ENCODE measurements at places on chromosomes 4 and X.

DNA sequence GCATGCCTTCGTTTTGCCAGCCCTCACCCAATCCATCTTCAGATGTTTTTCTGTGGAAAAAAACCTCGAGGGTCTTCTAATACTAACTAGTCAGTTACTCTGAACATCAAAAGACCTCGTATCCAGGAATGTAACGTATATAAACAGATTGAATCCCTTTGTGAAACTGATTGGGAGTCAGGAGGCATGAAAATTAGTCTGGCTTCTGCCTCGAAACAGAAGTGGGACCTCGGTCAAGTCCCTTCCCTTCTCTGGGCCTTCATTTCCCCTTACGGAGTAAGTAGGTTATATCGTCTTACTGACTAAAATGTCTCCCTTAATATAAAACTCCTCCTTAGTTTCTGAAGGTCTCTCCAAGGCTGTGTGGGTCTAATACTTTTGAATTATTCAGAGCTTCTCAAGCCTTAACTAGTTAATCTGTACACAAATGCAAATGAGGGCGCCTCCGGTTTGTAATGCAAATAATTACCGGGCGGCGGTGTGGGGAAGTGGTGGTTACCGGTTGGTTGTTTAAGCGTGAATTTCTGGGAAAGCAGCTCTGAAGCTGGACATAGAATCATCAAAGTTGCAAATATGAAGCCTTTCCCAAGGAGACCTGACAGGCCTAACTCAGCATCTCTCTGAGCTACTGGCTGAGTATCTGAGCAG, 11.4 kb upstream of the NKRF start:
- DNase-seq: no peak

DNA sequence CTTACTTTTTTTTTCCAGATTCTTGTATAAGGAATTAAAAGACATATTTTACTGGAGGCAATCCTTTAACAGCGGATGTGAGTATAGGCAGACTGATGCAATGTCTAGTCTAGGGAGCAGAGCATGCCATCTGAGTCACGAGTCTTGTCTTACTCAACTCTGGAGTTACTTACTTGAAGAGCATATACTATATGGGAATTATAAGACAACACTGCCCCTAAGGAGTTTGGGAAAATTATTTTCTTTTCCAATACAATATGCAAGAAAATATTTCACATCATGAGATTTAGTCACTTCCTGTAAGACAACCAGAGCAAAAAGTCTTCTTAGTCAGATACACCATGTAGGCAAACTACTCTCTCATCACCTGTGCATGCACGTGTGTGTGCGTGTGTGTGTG, 537.3 kb upstream of the FTHL17 start:
- no peak for DNase-seq

DNA sequence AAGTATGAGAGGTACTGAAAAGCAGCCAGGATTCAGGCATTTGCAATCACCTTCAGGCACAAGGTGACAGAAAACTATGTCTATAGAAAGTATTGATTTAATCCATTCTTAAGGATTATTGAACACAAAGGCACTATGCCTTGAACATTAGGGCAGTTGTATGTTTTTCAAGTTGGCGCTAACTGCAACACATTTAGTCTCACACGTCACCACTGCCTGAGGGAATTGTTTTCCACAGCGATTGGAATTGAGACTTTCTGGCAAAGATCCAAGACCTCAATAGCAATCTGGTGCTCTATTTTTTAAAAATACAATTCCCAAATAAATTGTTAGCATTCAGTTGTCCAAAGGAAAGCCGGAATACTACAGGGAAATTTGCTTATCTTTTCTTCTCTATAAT, 52.7 kb upstream of the FTHL17 start:
- no peak for DNase-seq

- no peak for DNase-seq
Observed at GRCh38 chr4:5100986-5101385, 49.7 kb downstream of the STK32B start.

DNA sequence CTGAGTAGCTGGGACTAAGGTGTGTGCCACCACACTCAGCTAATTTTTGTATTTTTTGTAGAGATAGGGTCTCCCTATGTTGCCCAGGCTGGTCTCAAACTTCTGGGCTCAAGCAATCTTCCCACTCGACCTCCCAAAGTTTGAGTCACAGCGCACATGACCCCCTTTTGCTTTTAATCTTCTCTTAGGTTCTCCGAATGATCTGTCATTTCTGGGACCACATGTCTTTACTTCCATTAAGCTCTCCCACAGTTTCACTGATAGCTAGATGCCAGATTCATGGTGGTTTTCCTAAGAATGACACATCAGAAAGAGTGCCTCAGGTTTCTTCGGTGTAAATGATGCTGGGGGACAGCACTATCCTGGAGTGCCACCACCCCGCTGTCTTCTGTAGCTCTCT, 17.9 kb downstream of the PRKX start:
- no peak for DNase-seq

DNA sequence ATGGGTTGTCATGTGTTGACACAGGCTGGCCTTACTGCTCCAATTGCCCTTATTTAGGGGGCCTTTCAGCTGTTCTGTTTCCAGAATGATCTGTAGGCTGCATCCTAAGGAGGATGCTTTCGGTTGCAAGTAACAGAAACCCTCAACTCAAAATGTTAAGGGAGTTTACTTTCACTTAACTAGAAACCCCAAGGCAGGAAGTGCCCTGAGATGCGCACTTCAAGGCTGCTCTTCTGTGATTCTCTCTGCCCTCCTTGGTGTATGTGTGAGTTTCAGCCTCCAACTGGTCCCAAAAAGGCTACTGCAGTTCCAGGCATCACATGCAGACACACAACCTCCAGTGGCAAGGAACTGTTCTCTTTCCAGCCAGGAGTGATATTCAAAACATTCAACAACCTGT, 97.3 kb upstream of the ATP6AP2 start:
- no peak for DNase-seq

DNA sequence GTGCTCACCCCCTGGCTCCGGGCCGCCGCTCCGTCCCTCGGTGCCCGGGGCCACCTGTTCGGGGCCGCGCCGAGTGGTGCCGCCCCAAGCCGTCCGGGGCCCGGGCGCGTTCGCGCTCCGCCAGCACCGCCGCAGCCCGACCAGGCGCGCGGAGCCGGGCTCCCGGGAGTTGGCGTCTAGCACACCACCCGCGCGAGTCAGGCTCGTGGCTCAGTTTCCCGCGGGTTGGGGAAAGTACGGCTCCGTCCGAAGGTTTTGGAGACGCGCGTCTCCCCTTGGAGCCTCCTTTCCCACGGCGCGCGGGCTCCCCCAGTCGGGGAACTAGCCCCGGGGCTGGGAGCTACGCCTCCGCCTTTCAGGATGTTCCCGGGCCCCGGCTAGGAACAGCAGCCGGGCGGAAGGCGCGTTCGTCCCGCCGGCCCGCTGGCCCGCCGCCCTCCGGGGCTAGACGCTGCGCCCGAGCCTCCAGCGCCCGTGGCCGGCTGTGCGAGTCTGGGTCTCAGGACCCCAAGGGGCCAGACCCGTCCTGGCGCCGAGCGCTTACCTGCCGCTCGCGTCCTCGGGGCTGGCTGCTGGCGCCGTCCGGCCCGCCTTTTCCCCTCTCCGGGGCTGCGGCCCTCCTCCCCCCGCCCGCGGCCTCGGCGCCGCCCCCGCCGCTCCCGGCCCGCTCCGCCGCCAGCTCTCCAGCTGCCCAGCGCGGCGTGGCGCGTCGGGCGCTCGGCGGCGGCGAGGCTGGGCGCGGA, at the start of gene ADGRG2:
TSS of gene ADGRG2 (minus strand) at position 571 of the 743 bp plus-strand sequence. CDS start 53,634 bp downstream, outside the sequence.
- no peak for DNase-seq

GRCh38 chr4:114335339-114335738, 263.3 kb upstream of the UGT8 start:
- no peak for DNase-seq

GRCh38 chrX:38336538-38337240, 9.4 kb upstream of the RPGR start:
- no peak for DNase-seq

- no peak for DNase-seq
Observed at GRCh38 chr4:121455285-121455684, 74.5 kb upstream of the QRFPR start.

DNA sequence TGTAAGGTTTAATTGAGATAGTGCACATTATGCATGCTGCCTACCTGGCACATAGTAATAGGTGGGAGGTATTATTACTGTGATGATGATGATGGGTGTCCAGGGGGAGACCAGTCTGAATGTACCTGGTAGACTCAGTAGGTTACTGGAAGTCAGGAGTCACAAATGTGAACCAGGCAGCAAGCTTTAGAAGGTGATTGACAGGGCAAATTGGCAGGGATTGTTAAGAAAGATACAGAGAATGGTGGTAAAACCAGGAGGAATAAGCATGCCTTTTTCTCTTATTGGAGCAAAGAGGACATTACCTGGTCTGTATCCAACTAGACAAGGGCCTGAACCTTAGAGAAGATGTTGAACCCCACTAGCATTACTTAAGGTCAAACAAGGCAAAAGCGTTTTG, 108.1 kb downstream of the ANXA3 start:
- DNase-seq: no peak

- no peak for DNase-seq
Observed at GRCh38 chr4:152281822-152282221, 254.1 kb downstream of the FBXW7 start.

- DNase-seq: no peak
Observed at GRCh38 chr4:184857441-184858121, 31.8 kb upstream of the ACSL1 start.

- DNase-seq: no peak
Observed at GRCh38 chrX:151970661-151971060, 3.8 kb downstream of the GABRE start.

- DNase-seq: no peak
Observed at GRCh38 chr4:183855323-183856190, 49.5 kb upstream of the STOX2 start.

DNA sequence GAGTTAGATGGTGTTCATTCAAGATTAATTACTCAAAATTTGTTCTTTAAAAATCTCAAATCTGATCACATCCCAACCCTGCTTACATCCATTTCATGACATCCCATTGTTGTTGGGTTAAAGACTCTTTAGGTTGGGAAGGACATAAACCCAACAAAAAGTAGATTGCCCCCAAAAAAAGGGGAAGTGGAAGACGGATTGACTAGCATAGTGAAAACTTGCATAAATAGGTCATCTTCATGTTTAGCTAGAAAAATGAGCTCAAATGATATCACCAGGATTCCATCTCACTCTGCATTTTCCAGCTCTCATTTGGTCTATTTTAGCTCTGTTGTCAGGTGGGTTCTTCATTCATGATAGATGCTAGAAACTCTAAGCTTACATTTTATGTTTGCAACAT, 18.5 kb upstream of the TET2 start:
- DNase-seq: no peak

GRCh38 chr4:7857238-7857701, 82.4 kb downstream of the AFAP1 start:
- DNase-seq: peak; percentile 54

- peak; percentile 44 for DNase-seq
Observed at GRCh38 chrX:150546711-150547153, 21.7 kb upstream of the MTM1 start.
